ENCODE measurements at places on chromosomes 2 and 18.

- no peak for DNase-seq
These were observed 98.9 kb upstream of the ODC1 start for GRCh38 chr2:10546975-10547391.

DNA sequence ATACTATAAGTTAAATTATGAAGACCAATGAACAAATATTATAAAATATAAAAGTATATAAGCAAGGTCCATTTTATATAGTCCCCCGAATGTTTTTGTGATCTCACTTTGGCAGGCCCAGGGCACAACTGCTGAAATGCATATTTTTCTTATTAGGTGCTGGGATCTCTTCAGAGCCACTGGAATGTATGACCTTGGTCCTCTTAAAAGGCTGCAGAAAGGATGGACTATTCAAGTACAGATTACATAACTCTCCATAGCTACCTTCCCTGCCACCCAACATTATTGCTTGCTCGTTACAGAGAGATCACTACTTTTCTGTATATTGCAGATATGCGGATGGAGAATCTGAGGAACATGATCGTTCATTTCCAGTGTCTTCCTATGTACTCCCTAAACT is 925.6 kb upstream of the CELF4 start:
- DNase-seq = no peak

- no peak for DNase-seq
These were observed 5.0 kb downstream of the FZD7 start for GRCh38 chr2:202038471-202039277.

GRCh38 chr2:45394216-45394615 is 216.9 kb downstream of the SRBD1 start:
- no peak for DNase-seq

DNA sequence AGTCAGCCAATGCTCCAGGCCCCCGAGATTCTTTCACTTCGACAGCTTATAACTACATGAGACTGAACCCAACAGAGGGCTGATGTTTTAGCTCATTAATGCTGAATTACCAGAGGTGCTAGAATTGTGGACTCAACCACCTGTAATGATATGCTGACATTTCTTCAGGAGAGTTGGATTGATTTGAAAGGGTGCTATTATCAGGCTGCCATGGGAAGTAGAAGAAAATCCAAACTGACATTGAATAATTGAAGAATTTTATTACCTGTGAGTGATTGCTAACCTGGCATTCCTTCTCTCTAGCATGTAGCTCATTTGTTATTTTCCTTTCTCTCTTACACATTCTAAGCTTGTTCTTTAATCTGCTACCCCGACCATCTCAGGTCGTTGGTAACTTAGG is 488.8 kb downstream of the PID1 start:
- DNase-seq = no peak

DNA sequence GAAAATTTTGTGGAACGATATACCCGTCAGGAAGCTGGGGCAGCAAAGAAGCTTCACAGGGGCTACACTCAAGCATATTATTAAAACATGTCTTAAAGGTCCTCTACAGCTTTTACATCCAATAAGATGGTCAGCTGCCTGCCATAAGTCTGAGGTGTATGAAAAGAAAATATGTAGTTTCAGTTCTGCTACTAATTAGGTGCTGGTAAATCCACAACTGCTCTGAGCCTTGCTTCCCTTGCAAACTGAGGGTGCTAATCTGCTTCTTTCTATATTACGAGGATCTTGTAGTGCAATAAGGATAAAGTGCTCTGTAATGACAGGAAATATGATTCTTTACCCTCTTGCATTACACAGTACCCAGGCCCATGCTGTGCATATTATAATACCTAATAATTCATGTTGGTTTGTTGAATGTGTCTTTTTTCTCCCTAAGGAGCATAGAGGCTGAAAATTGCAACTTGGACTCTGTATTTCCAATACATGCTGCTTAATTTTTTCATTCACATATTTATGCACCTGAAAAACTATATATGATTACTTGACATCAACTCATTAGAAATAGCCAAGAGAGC is 14.5 kb upstream of the SLC8A1 start:
- DNase-seq = no peak

GRCh38 chr18:26920644-26921043 is 55.1 kb upstream of the AQP4 start:
- no peak for DNase-seq

DNA sequence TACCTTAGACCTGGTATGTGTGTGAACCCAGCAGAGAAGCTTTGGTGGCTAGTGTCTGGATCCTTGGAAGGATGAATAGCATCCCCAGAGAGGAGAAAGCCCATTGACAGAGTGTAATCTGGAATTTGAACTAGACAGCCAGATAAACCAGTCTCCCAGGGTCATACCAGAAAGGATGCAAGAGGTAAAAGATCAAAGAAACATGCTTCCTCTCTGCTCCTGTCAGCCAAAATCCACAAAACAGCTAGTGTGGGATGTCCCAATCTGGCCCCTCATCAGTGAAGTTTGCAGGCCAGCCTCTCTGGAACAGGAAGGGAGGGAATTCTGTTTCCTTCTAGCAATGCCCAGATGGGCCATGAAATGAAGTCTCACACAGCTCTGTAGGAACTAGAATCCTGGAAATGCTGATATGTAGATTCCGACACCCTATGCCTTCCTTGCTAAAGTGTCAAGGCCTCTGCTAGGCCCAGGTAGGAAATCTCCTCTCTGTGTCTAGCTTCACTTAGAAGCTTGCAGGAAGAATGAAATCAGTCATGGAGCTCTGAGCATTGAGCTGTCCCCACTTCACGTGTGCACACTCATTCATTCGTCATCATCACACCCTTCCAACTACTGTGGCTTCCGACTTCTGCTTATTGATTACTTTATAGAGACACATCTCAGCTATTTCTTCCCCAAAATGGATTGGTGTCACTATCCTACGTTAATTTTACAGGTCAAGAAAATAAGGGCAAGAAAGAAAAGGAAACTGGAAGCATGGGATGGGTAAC is 38.0 kb downstream of the EVA1A start:
- no peak for DNase-seq

DNA sequence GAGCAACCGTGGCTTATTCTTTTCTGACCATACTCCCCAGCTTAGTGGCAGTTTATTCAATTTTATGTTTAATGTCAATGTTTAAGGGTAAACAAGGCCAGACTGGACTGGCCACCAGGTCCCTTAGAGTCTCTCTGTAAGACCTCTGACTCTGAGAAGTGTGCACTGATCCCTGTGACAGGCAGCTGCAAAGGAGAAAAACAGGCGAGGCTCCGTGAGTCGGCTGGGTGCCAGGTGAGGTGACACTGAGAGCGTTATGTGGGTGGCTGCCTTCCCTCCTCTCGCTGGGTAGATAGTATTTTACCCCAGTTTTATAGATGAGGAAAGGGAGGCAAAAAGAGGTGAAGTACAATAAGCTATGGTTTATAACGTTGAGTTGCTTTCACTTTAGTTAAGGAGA is 139.4 kb upstream of the HDAC4 start:
- no peak for DNase-seq

- DNase-seq = no peak
These were observed 972.0 kb upstream of the LRRTM1 start for GRCh38 chr2:81276595-81276994.

- DNase-seq = no peak
These were observed 484.3 kb downstream of the PTPRM start for GRCh38 chr18:8051453-8051852.

DNA sequence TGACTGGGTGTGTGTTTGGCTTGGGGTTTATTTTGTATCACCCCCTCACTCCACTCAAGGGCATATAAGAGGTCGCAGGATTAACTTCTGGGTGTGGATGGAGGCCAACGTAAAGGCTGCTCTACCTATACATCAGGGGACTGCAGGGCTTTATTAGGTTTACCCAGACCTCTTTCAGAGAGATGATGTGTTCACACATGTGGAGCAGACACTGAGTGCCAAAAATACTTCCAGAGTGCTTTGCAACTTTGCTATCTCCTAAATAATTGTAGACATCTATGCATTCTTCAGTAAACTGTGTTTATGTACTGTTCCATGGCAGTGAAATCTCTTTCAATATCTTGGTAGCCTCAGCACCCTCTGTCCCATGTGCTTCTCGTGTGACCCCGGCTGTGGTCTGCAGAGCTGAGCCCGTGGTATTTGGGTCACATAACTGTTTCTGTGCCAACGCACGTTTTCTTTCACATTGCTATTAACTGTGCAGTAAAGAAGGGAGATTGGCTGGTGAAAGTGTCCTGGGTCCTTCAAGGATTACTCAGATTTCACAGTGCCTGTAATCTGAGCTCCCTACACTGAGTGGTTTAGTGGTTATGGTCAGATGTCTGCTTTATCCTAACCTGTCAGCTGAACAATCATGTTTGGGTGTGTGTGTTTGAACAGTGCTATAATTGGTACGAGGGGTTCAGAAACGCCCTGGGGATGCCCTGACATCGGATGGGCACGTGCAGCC is 208.1 kb downstream of the VAPA start:
- DNase-seq = no peak

- no peak for DNase-seq
These were observed 7.3 kb upstream of the PRLH start for GRCh38 chr2:237558961-237559641.

DNA sequence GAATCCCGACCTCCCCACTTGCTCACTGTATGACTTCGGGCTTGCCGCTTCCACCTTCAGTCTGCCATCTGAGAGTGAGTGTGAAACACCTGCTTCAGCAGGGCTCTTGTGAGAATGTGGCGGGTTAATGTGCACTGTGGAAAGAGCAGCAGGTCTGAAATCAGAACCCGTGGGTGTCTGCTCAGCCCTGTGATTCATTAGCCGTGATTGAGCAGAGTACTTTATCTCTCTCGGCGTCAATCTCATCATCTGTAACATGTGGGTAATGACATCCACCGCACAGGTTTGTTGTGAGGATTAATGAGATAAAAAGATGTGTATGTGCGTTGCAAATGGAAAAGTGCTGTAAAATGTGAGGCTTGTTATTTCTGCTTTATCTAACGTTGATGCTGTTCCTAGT is 128.6 kb downstream of the LRATD1 start:
- no peak for DNase-seq

- no peak for DNase-seq
These were observed 1.5 kb downstream of the SMYD1 start for GRCh38 chr2:88069117-88069516.

- DNase-seq = no peak
These were observed 8.8 kb downstream of the TGFBRAP1 start for GRCh38 chr2:105320651-105321215.

DNA sequence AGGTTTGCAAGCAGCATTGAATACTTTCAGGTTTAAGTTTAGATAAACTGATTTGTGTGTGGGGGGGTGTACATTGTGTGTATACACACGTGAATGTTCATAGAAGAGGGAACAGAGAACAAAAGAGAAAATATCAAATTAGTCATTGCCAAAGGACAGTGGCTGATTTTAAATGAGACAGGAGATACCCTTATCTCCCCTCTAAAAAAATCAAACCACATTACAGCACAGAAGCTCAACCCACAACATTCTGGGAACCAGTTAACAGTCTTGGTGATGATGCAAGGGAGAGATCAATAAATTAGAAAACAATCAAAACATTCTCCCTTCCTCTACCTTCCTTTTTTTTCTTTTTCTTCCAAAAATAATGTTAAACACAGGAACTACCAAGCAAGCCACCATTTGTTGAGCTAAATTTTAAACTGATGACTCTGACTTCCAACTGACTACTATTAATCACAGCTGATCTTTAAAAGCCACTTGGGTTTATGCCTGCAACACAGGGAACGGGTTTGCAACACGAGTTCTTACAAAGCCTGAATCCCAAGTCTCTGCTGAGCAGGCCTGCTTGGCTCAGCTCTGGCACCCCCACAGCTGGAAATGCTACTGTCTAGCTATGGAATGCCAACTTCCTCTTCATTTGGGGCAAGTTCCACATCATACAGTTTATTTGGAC is 119.2 kb upstream of the ACVR1C start:
- no peak for DNase-seq

DNA sequence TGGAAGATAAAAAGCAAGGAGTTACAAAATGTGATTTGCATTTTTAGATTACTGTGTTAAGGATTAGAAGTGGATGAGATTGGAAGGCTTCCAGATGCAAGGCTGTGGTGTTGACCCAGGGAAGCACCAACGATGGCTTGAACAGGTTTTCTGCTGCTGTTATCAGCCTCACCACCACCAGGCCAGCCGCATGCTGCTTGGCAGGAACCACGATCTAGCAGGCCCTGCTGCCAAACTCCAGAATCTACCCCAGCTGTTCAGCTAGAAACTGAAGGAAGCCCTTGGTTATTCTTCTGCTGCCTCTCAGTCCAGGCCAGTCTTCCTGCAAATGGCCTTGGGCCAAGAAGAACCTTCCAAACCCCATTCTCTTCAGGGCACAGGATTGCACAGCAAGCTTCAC is 133.9 kb downstream of the MTCL1 start:
- no peak for DNase-seq

GRCh38 chr18:59142274-59142673 is 2.6 kb downstream of the SEC11C start:
- no peak for DNase-seq

DNA sequence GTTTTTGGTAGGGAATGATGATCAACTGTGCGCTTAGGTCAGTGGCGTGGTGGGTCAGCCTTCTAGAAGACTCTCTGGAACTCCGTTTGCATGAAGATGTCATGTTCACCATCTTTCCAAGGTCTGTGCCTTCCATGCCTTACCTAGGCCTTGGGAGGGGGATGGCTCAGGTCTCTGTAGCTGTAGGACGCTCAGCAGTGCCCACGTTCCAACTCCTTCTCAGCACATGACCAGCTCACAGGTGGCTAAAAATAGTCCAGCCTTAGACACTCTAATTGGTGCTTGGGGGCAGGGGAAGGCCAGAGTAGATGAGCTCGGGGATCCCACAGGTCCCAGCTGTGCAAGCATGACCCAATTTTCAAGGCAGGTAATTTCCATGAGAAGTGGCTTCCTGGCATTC is 42.3 kb upstream of the TEX51 start:
- DNase-seq = no peak

GRCh38 chr2:33452545-33452944 is 23.9 kb upstream of the RASGRP3 start:
- no peak for DNase-seq

- DNase-seq = no peak
These were observed 90.0 kb upstream of the NCKAP5 start for GRCh38 chr2:133658020-133658903.

DNA sequence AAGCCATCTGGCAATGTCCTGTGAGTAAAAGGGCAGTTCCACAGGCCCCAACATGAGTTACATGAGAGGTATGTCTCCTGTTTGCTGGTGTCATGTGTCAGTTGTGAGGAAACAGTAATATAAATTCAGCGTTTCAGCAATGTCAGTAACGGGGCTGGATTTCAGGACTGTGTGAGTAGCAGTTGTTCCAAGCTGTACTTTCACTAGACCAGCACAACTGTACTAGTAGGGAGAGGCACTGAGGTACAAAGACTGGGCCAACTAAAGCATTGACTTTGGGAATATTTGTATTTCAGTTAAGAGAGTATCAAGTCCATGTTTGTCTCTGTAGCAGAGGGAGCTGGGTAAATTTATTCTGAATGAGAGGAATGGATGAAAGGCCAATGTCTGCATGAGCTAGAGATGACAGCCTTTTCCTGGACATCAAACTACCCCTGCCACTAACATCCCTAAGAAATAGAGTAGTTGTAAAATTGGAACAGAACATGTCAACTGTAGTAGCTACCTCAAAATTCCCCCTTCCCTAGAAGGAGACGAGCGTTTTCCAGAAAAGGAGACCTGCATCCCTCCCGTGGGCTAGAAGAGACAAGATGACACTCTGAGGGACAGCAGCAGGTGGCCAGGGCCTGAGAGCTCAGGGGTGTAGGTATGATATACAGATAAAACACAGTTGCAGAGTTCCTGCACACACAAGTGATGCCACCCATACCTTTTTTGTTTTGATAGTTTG is 24.4 kb downstream of the EIF4E2 start:
- no peak for DNase-seq

GRCh38 chr2:42928692-42929545 is 136.5 kb upstream of the HAAO start:
- DNase-seq = no peak

- DNase-seq = no peak
These were observed 23.4 kb upstream of the RPL31 start for GRCh38 chr2:100978582-100979191.

Data from stimulated activated CD4-positive, alpha-beta T cell treated with anti-CD3 and anti-CD28 coated beads, TNF-alpha, amount 100 ng/mL, for 1 hour (primary cell).